ENCODE measurements at places on chromosomes 3 and 15.

DNA sequence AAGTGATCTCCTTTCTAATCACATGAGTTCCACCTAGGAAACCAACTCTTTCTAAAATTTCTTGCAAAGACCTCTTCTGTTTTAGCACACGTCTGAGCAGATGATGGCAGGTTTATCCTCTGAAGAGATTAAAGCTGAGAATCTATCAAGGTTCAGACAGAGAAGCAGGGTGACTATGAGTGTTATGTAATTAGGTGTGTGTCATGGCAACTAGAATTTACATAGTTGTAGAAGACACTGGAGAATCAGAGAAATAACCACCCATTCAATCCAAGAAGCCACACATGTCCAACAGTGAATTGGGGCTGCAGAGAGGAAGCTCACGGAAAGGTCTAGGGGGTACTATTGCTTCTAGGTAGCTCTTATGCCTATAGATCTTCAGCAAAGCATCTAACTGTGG, 600.5 kb downstream of the PYDC2 start:
- DNase-seq, result no peak

- DNase-seq, result no peak
Observed at GRCh38 chr3:113684271-113684819, 12.1 kb downstream of the USF3 start.

- DNase-seq, result no peak
Observed at GRCh38 chr15:48984811-48985352, 21.2 kb upstream of the SHC4 start.

DNA sequence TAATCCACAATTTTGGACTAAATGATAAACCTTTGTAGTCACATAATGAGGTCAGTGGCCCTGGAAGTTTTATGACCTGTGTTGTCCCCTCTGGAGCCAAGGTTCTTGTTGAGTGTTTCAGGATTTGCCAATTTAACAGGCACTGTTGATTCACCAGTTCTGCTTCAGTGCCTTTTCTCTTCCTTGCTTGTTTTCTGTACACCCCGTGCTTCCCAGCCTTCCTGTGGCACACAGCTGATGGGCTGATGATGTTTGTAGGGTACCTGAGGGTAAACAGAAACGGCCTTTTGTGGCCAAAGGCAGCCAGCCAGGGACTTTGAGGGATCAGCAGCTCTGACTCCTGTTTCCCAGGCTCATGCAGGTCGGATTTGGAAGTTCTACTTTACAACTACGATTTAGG, 13.3 kb downstream of the GYG1 start:
- DNase-seq, result no peak

DNA sequence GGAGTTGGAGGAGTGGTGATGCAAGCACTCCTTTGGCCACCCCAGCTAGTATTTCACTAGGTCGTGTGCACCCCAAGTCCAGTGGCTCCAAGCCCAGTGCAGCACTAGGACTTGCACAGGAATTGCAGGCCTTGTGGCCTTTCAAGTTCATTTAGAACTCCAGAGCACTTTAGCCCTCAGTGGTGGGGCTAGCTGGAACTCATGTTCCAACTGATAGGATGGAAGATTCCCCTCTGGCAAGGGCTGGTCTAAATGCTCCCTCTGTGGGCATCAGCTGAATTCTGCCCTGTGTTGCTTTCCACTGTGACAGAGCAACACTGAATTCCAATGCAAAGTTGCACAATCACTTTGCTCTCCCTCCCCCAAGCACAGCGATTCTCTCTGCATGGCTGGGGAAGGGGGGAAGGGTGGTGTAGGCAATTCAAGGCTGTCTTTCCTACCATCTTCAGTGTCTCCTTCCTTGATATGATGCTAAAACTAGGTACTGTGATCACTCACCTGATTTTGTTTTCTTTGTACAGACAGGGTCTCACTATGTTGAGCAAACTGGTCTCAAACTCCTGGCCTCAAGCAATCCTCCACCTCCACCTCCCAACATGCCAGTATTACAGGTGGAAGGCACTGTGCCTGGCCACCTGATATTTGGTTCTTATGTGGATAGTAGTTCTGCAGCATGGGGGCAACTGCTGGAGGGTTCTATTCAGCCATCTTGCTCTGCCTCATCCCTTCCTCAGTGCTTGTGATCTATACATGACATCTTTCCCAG, 10.3 kb downstream of the USF3 start:
- no peak for DNase-seq

DNA sequence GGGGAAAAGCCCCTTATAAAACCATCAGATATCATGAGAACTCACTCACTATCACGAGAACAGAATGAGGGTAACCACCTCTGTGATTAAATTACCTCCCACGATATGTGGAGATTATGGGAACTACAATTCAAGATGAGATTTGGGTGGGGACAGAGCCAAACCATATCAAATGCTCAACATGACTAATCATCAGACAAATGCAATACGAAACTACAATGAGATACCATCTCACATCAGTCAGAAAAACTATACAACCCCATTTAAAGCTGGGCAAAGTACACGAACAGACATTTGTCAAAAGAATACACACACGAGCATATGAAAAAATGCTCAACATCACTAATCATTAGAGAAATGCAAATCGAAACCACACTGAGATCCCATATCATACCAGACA, 67.7 kb downstream of the SCAPER start:
- DNase-seq, result no peak

- DNase-seq, result no peak
Observed at GRCh38 chr3:183260167-183260904, 7.3 kb downstream of the B3GNT5 start.

DNA sequence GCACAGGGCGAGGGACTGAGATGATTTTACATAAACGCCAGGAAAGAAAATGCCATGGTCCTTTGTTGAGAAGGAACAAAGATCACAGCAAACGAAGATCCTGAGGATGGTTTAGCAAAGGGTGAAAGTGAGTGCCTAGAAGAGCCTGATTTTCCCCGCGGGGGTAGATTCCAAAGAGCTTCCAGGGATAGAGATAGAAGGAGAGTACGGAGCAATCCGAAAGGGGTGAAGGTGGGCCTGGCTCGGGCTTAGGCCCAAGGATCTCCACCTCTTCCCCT, 977 bp downstream of the CDC25A start:
- no peak for DNase-seq

DNA sequence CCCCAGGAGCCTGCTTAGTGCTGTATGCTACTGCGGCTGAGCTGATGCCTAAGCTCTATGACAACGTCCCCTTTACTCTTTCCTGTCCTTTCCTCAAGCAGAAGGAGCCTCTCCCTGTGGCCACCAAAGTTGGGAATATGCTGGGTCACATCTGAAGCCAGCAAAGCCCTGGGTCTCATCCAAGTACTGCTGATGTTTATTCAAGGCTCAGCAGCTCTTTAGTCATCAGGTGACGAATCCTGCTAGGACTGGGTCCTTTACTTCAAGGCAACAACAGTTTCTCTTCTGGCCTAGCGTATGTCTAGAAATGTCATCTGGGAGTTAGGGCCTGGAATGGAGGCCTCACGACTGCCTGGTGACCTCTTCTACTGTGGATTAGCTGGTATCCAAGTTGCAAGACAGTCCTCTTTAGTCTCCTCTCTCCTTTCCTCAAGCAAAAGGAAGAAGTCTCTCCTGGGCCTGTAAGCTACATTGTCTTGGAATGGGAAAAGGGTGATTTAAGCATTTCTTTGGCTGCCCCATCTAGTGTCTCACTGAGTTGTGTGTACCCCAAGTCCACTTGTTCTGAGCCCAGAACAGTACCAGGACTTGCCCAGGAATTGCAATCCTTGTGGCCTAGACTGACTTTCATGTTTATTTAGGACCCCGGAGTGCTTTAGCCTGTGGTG, 63.9 kb downstream of the TNFAIP8L3 start:
- no peak for DNase-seq

DNA sequence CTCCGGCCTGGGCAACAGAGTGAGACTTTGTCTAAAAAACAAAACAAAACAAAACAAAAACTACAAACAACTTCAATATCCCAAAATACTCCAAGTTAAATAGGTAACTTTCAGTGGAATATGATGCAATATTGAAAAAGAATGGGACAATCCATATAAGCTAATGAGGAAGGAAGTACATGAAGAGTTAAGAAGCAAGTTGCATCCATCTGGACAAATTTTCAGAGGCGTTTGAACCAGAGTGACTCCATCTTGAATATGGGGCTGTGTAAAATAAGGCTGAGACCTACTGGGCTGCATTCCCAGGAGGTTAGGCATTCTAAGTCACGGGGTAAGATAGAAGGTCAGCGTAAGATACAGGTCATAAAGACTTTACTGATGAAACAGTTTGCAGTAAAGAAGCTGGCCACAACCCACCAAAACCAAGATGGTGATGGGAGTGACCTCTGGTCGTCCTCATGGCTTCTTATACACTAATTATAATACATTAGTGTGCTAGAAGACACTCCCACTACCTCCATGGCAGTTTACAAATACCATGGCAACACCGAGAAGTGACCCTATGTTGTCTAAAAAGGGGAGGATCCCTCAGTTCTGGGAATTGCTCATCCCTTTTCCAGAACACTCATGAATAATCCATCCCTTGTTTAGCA, 58.1 kb upstream of the LCTL start:
- DNase-seq, result no peak

DNA sequence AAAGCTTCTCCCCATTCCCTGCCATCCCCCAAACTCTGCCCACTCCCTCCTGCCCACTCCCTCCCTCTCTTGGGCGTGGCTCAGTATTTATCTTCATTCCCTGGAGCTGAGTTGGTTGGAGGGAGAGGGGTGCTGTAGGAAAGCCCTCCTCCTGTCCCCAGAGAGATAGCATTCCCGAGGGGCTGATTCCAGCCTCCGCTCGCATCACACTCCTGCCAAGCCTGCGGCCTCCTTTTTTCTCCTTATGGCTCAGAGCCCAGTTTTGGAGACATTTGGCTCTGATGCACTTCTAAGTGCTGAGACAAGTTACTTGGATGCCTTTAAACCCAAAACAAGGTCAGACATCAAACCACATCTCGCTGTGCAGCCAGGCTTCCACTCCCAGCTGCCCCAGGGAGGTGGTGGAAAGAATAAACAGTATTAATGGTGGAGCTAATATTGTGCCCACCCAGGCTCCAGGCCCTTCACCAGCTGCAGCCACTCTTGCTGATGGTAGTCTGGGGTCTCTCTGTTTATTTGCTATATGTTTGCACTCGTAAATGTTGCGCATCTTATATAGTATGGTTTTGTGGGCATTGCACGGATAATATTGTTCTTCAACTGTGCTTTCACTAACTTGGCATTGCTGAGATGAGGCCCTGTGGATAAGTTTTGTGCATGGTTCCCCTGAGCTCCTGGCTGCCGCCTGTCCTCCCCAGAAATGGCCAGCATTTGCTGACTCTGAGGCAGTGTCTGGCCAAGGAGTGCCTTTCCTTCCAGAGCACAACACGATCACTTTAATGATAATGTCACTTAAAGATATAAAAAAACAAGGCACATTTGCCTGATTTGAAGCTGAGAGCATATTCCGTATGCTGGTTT, 157.2 kb downstream of the LRRC28 start:
- no peak for DNase-seq

DNA sequence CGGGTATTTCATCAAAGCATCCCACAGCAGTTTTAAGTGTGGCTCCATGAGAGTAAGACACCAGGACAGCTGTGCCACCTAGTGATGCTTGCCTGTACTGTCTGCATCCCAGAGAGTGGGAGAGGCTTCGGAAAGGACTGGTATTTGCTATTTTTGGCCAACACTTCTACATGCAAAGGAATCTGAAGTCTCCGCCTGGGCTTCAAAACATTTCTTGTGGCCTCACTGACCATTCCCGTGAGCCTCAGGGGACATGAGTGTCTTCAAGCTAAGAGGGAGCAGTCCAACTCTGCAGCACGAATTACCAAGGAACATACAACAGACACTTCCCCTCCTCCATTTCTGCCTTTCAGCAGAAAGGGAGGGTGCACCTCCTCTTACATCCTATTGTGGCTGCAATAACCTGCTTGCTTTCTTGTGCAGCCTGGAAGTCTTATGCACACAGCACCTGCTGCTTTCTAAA, 177.5 kb downstream of the RORA start:
- DNase-seq, result no peak

DNA sequence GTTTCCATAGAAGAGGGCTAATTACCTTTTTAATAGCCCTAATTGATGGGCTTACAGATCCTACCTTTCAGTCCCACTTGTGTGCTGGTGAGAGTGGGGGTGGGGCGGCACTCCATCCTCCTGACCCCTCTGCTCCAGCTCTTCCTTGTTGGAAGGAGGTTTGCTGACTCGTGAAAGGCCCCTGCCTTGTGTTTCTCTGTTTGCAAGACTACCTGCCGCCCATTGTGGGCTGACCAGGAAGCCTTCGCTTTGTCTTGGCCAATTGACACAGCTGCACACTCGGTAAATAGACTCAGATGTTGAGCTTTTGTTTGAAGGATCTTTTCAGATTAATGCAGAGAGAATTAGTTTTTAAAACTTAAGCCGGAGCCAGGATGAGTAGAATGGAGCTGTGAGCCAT, 197.3 kb upstream of the HES1 start:
- no peak for DNase-seq

- DNase-seq, result no peak
Observed at GRCh38 chr3:14452740-14453710, 50.6 kb downstream of the SLC6A6 start.

GRCh38 chr15:41647262-41647661, 12.9 kb upstream of the MGA start:
- no peak for DNase-seq

GRCh38 chr15:71083349-71083748, 31.9 kb upstream of the THSD4 start:
- DNase-seq, result no peak

DNA sequence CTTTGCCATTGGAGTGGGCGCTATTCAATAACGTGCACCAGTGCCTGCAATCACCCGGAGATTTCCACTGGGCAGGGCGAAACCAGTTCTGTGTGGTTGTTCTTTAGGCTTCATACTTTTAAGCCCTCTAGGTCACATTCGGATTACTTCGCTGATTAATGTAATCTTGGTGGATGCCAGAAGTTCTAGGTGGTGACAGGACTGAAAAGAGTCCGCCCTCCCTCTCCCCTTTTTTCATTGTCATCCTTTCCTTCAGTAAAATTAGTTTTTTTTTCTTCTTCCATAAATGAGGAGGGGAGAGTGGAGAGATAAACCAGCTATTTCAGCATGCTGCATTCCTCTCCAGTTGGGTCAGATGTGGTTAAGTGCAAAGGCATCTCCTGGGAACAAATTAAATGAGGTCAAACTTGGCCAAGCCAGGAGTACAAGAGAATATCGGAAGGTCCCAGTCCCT, 2.3 kb upstream of the SLC2A2 start:
- no peak for DNase-seq

GRCh38 chr3:11770477-11771391, 76.0 kb downstream of the TAMM41 start:
- DNase-seq, result peak; percentile 60

DNA sequence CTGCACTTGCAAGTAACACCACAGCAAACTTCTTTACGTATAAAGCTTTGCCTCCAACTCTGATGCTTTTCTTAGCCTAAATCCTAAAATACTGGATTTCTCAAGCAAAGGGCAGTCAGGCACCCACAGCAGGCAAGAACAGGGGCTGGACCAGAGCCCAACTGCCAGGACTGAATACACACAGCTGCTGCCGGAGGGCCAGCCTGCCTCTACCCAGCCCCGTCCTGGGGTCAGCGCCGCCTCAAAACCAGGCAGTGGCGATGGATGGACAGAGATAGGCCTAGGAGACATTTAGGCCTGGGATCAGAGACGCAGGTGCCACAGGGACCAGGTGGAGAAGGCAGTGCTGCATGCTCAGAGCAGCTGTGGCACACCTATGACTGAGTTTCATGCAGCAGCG, 47.6 kb upstream of the SEC61A1 start:
- no peak for DNase-seq
